Stimulated activated CD4-positive, alpha-beta T cell treated with anti-CD3 and anti-CD28 coated beads, Interleukin-12 subunit alpha, Interleukin-12 subunit beta, amount 100 ng/mL, for 24 hours (primary cell): ENCODE measurements at places on chromosomes 12 and 14.

- no peak for DNase-seq
These were observed 41.9 kb downstream of the SLC6A12 start for GRCh38 chr12:171743-172676.

DNA sequence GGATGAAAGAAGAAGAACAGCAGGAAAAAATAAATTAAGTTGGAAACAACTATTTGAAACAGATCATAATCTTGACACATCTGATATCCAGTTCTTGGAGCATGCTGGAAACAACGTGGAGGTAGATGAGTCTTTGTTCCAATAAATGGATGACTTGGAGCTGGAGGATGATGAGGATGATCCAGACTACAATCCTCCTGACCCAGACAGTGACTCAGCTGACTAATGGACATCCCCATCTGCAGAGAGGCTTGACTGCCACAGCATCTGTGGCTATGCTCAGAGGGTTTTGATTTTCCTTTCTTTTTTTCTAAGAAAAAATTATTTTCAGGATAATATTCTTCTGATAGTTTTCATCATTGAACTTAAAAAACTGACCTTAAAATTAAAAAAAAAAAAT lies 6.2 kb upstream of the ZDHHC17 start:
- DNase-seq = no peak

- DNase-seq = peak; percentile 66
These were observed 11.4 kb downstream of the TMEM121 start for GRCh38 chr14:105537580-105538474.

- no peak for DNase-seq
These were observed 65.0 kb downstream of the GCH1 start for GRCh38 chr14:54837508-54838149.

DNA sequence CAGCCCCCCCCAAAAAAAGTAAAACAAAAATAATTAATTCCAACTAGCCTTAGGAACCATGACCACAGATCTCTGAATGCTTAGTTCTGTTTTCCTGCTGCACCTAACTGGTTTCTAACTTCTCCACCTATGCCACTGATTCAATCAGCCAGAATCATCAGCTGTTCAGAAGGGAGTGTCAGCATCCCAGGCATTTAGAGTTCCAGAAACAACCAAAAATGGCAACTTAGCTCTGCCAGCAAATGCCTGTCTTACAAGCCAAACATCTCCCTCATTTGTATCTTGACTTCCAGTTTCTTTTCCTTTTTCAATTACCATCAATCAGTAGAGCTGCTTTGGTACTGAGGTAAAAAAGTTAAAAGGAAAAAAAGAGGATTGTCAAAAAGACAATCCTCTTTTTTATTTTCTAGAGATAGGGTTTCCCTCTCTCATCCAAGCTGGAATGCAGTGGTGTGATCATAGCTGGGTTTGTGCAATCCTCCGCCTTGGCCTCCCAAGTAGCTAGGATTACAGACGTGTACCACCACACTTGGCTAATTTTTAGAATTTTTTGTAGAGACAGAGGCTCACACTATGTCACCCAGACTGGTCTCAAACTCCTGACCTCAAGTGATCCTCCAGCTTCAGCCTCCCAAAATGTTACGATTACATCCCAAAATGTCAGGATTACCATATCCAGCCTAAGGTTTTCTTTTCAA lies 45.2 kb upstream of the ISM2 start:
- no peak for DNase-seq

GRCh38 chr14:81565441-81566290 lies 32.0 kb upstream of the SEL1L start:
- no peak for DNase-seq

DNA sequence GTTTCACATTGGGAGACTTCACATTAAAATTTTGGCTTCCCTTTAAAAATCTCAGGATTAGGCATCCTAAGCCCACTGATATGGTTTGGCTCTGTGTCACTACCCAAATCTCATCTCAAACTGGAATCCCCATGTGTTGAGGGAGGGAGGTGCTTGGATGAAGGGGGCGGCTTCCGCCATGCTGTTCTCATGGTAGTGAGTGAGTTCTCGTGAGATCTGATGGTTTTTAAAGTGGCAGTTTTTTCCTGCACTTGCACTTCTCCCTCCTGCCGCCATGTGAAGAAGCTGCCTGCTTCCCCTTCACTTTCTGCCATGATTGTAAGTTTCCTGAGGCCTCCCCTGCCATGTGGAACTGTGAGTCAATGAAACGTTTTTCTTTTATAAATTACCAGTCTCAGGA lies 65.7 kb upstream of the PLXNC1 start:
- no peak for DNase-seq

- DNase-seq = no peak
These were observed 15.6 kb downstream of the TTC6 start for GRCh38 chr14:37610945-37611523.
